ENCODE measurements at places on chromosomes 2 and 18.

DNA sequence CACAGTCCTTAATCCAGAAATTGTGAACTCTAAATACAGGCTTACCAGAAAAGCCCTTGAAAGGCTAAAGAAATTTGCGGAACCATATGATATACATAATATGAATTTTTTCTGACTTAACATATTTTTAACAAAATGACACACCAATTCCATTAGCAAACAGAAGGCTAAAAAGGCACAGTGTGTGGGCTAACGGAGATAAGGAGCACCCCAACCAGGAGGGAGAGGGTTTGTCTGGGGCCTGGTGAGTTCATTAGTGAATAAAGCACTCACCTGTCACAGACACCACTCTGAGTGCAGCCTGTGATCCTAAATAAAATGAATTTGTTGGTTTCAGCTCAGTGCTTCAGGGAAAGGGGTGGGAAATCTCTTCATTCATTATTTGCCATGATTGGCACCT, 2.7 kb upstream of the FECH start:
- DNase-seq, result no peak

DNA sequence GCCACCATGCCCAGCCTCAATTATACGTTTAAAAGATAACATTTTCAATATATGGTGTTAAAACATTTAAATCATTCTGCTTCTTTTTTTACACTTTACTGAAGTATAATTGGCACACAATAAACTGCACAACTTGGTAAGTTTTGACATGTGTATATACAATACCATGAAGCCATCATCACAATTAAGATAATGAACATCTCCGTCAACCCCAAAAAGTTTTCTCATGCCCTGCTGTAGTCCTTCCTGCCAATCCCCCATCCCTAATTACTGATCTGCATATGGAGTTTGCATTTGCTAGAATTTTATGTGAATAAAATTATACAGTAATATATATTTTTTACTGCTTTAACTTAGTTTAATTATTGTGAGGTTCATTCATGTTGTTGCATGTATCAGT, 85.2 kb upstream of the RTN4 start:
- no peak for DNase-seq

GRCh38 chr2:69307579-69308064, 79.4 kb downstream of the GFPT1 start:
- DNase-seq, result no peak

DNA sequence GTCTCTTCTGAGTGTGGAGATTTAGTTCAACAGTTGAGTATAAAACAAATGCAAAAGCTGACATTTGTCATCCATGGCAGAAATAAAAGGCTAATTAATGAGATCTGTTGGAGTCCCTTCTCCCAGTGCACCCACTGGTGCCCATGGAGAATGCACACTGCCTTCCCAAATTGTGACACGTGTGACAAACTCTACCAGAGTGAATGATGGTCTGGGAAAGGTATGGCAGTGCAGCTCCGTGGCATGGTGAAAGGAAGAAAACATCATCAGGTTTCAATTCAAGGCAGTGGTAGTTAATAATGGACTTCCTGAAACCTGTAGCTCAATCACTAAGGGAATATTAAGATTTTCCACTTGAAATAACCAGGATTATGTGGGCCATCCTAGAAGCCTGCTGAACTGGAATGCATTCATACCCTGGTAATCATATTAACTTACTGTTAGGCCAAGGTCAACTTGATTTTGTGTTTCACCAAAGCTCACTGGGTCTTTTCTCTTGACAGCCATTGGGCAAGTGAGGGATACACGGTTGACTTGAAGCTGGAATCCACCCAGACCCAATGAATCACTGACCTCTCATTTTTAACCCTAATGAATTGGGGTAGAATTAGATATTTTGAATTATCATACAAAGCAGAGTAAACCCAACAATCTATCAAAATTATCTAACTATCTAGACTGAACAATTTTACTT, 167.6 kb downstream of the AFF3 start:
- no peak for DNase-seq

DNA sequence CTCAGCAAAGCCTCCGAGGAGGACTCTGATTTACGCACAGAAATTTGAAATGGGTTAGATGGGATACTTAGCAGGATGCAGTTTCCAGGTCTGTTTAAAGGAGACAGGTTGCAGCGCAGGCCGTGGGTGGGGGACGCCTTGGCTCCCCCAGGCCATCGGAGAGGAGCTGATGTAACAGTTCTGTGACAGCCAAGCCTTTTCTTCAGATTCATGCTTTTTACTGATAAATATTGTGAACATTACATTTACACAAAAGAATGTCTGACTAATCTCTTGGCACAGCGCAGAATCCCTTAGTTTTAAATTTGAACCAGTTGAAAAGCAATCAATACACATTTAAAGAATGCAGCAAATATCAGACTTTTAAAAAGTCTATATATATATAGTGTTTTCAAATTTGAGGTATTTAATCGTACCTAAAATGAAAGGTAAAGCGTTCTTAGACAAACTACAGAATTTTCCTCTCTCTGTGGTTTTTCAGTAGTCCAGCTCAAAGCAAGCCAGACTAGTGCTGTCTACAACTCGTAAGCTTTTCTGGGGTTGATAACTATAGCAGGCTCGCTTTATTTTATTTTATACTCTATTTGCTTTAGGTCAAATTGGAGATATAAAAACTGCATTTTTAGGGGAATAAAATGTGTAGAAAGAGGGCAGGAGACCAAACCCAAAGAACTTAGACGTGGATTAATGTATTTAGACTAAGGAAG, 221.9 kb downstream of the PIEZO2 start:
- DNase-seq, result no peak

DNA sequence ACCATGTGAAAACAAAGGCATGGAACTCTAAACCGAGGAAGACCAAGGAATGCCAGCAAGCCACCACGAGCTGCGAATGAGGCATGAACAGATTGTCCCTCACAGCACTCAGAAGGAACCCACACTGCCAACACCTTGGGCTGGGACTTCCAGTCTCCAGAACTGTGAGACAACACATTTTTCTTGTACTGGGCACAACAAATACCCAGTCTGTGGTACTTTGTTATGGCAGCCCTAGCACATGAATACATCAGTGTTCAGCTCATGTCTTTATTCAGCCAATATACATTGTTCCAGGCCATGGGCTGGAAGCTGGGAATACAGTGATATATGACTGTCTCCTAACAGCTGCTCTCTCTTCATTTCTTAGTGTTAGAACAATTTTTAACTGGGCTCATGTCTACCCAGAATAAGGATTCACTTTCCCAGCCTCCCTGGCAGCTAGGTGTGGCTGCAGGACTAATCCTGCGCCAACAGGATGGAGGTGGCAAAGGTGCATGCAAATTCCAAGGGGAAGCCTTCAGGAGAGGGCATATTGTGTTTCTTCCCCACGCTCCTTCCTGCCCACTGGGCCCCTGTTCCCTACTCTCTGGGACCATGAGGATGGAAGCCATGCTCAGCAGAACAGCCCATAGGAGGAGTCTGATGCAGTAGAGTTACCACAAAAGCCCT, 59.6 kb downstream of the STPG4 start:
- DNase-seq, result no peak

DNA sequence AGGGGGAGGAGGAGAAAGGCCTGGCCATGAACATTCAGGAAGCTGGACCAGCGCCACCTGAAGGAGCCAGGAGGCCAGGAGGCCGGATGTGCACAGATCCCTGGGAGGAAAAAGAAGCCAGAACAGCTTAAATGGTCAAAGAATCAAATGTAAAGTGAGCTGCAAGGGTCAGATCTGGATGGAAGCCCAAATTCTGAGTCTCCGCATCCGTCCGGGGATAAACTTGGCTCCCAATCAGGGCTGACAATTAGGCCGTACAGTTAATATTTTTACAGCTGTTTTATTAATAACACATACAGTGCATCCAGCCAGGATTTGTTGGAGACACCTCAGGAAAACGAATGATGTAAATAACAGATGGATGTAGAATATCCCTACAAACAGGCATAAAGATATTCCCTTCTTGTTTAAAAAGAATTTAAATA, 495.1 kb upstream of the TCF4 start:
- no peak for DNase-seq

Measured in NCI-H1092 treated with DMSO at 0.1 percent for 48 hours (cell line).